ENCODE measurements at places on chromosomes 1 and 21.

DNA sequence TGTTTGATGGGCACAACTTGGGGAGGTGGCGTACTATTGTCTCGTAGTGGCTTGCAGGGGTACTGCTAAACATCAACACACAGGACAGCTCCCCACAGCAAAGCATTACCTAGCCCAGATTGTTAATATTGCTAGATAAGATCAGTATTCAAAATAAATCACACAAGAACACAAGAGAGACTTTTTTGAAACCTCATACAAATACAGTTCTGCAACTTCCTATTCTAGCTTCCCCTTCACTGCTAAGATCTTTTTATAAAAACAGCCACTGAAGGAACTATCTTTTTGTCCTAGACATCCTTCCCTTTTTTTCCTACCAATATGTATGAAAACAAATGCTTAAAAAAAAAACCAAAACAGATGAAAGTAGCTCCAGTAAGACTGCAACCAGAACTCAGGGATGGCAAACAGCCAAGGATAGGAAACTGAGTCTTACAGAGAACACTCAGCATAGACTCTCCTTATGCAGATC is 137.8 kb upstream of the KRTAP19-8 start:
- no peak for DNase-seq

- DNase-seq = no peak
Measured at GRCh38 chr1:77484334-77484733, 198.1 kb downstream of the ZZZ3 start.

GRCh38 chr1:24708938-24709337 is 36.3 kb upstream of the CLIC4 start:
- DNase-seq = no peak

DNA sequence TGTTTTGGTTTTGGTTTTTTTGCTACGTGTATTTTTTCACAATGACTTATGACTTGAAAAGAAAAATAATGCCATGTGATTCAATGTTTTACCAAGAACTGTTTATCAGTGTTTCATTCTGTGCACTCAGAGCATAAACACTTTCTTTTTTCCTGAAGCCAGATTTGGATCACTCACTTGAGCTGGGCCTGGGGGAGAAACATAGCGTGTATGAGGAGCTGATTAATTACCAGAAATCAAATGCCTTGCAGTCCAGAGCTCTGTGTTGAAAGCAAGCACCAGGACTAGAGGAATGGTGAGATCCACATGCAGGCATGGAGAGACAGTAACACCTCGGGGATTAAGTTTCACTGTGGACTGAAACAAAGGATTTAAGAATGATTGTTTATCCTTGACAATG is 642.1 kb upstream of the ADGRL2 start:
- peak; percentile 34 for DNase-seq

DNA sequence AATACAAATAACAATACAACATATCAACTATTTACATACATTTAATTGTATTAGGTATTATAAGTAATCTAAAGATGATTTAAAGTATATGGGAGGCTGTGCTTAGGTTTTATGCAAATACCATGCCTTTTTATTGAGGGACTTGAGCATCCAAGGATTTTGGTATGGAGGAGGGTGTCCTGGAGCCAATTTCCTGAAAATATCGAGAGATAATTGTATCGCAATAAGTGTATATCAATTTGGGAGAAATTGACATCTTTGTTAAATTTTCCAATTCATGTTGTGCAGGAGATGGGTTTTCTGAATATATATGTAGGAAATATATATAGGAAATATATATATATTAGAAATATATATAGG is 63.5 kb downstream of the ATP1A1 start:
- no peak for DNase-seq

- no peak for DNase-seq
Measured at GRCh38 chr1:234954613-234955012, 174.0 kb downstream of the TOMM20 start.

DNA sequence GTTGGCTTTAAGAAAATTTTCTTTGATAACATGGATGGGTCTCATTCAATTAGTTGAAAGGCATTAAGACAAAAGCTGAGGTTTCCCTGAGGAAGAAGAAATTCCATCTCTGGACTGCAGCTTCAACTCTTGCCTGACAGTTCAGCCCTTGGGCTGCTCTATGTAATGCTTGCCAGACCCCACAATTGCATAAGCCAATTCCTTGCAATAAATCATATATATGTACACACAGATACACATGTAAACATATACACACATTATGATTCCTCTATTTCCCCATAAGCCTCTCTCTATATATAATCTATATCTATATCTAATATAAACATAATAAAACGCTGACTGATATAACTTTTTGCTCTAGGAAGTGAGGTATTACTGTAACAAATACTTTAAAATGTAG is 301.5 kb upstream of the PRMT6 start:
- no peak for DNase-seq

DNA sequence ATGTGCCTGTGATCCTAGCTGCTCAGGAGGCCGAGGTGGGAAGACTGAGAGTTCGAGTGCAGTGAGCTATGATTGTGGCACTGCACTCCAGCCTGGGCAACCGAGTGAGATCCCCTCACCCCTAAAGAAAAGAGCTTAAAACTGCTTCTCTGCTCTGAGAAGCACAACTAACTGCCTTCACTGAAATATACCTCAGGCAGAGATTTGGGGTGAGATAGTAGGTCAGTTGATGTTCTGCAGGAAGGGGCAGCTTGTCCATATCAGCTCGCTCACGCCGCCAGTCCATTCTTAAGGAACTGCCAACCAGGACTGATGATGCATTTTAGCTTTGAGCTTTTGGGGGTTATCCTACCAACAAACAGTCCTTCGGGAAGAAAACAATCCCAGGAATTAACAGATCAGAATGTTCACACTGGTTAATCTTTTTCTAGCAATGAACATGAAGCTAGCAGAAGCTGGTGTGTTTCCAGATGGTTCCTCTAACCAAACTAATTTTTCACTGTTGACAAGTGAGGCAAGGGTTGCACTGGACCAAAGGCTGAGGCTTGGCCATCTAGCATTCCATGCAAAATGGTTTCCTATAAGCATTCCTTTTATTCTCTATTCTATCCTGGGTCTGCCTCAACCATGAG is 31.6 kb downstream of the LHX4 start:
- DNase-seq = no peak

GRCh38 chr1:87730274-87731216 is 401.9 kb downstream of the LMO4 start:
- no peak for DNase-seq

DNA sequence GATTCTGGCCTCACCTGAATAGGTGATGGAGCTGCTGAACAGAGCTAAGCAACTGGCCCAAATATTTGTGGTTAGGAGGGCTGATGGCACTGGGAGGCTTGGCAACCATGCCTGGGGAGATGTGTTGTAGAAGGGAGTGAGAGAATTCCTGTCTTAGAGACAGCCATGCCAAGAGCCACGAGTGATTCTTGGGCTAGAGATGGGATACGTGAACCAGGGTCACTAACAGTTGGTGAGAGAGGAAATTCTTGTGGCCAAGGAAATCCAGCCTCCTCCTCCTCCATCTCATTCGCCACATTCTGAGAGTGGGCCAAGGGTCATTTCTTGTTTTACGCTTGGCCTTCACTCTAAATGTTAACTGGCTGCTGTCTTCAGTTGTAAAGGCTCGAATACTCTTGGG is 46.3 kb downstream of the NGF start:
- no peak for DNase-seq

- no peak for DNase-seq
Measured at GRCh38 chr1:232568331-232568852, 61.5 kb downstream of the SIPA1L2 start.

- peak; percentile 55 for DNase-seq
Measured at GRCh38 chr1:108831225-108831624, 25.7 kb downstream of the AKNAD1 start.

DNA sequence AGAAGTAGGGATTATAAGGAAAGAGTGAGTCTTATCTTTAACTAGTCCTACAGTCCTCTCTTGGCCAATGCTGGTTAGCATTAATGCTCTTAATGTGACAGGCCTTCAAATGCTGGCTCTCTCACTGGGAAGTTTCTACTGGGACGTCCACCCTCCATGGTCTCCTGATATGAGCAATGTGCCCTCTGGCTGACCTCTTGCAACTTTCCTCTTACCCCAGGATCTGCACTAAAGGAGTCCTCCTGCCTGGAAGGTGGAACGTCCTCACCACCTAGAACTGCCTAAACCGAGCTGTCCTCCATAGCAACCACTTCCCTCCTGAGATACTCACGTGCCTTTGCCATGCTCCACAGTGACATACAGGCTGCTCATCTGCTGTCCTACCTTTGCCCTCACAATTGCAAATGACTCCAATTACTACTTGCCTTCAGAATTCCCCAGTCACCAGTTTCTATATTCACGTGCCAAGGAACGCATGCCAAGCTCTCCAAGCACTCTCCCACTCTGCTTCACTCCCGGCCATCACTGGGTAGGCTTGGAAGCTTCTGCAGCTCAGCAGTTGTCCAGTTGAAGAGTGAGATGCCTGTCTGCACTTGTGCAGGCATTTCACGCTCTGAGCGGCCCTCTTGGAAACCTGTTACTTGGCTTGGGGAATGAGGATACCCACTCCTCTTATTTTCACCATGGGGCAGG is 404.7 kb downstream of the RRAGC start:
- DNase-seq = no peak
